RPMI7951 (cell line): ENCODE measurements at places on chromosomes 7 and 10. TPM values are rescaled to one million over a fixed set of nuclear protein-coding genes. Genes with fewer than 3 reads are reported as not detected.

DNA sequence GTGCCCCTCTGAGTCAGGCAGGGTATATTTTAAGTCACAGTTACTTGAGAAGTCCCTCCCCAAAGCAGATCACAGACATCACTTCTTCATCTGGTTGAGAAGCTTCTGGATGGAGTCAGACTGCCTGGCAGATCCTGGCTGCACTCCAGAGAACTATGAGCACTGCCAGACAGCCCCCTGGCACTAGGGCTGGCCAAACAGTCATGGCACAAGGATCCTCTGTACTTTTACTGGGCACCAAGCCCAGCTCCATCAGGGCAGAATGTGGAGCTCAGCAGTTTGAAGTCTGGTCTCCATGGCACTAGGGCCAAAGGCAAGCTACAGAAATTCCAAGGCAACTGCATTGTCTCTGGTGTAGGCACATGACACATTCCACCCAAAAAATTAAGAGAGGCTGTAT lies 162.1 kb downstream of the NRG3 start:
- no peak for DNase-seq

DNA sequence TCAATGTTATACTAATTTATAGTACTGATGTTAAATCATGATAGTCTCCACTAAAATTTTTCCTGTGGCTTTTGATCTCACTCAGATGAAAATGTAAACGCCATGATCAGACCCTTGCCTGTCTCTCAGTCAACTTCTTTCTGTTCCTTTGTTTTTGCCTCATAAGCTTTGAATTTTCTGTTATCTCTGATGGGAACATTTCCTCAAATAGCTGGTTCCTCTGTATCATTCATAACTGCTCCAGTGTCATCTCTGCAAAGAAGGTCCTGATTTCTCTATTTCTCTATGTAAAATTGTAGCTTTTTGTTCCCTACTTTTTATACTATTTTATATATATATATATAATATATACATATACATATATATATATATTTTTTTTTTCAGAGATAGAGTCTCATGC lies 67.5 kb downstream of the GPR141 start:
- DNase-seq: no peak

- no peak for DNase-seq
Observed at GRCh38 chr10:71701496-71702132, 18.0 kb downstream of the C10orf105 start.

GRCh38 chr10:102814453-102814871 lies 22.8 kb downstream of the CYP17A1 start:
- DNase-seq: peak; percentile 62

DNA sequence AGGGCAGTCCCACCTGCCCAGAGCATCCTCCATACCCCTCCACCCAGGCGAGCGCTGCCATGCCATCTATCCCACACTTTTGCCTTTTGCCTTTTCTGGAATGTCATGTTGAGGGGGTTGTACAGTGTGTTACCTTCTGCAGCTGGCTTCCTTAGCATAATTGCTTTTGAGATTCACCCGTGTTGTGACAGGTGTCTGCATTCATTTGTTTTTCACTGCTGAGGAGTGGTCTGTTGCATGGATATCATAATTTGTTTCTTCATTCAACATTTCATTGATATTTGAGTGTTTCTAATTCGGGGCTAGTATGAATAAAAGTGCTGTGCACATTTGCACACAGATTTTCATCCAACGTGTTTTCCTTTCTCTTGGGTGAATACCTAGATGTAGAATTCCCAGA lies 353.9 kb downstream of the PAXIP1 start:
- no peak for DNase-seq

GHRHR gene
- total RNA-seq: not detected in 2 replicates

PROSER2 gene
- total RNA-seq: 0.84 and 1.6 TPM in 2 replicates

GRCh38 chr7:151075662-151075971 lies 5.0 kb downstream of the FASTK start:
- no peak for DNase-seq

METTL2B gene
- 29.2 and 30.8 TPM in 2 replicates for total RNA-seq

DNA sequence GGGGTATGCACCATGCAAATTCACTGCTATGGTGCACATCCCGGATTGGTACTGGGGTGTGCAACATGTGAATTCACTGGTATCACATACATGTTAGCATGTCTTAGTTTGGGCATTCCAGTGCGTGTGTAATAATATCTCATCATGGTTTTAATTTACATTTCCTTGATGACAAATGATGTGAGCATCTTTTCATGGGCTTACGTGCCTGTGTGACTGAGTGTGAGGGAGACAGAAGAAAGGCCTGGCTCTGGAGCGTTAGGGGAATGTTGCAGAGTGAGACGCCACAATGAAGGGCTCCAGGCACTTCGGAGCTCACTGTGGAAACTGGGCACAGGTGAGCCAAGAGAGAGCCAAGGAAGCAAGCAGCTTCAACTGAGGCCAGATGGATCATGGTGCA lies 162.6 kb downstream of the UBE2H start:
- DNase-seq: no peak

DNA sequence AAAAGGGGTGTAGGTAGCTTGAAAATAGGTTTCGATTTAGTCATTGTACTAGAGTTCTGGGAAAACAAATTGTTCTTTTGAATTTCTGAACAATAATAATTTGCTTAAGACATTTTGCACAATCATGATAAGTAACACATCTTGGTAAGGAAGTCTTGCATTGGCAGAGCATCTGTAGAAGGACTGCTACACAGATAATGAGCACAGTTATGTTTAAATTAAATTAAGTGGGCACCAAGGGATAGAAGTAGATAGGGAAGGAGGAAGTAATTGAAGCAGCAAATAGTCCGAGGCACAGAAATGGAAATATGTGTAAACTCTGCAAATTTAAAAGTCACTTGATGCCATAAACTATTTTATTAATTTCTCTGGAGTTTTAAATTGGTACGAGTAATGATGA lies 122.4 kb downstream of the CHN2 start:
- no peak for DNase-seq

DNA sequence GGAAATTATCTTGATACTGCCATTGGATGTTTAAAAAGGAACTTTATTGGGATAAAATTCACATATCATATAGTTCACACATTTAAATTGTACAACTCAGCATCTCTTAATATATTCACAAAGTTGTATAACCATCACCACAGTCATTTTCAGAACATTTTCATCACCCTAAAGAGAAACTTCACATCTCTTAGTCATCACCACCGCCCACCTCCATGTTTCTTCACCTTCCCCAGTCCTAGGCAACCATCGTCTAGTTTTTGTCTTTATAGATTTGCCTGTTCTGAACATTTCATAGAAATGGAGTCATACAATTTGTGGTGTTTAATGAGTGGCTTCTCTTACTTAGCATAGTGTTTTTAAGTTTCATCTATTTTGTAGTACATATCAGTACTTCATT lies 96.6 kb downstream of the ANKRD30A start:
- no peak for DNase-seq

DNA sequence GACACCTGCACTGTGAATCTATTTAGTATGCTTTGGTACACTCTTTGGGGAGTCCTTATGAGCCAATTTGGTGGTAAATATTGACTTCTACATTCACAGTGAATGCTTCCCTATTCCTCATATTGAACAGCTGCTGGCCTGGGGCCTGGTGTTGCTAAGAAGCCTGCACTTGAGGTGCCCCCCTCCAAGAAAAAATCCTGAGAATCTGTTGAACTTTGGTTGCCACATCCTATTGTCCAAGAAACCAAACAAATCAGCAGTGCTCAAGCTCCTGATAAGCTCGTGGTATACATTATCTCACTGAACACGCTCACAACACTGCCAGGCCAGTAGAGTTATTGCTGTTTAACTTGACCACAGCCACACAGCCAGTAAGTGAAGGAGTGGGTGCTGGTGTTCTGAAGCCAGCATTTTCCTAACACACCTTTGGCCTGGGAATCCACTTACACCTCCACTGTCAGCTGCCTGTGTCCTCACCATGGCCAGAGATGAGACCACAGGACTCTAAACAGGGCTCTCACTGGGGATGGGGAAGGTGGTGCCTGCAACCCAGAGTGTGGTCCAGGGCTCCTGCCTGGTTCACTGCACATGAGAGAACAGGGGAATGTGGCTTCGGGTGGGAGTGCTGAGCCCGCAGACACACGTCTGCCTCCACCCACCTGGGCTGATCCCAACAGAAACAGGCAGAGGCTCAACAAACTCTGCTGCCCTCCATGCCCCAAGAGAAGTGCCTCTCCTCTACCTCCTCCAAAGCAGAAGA lies 6.7 kb downstream of the DDC start:
- DNase-seq: no peak

DYNC1I1 gene
- 2.0 and 2.5 TPM in 2 replicates for total RNA-seq

GRCh38 chr10:131982796-131983195 lies 1.1 kb upstream of the BNIP3 start:
- DNase-seq: no peak

GRCh38 chr10:128064970-128065580 lies 61.1 kb downstream of the MKI67 start:
- DNase-seq: no peak

- no peak for DNase-seq
Observed at GRCh38 chr10:48535416-48536155, 69.3 kb downstream of the ARHGAP22 start.

DNA sequence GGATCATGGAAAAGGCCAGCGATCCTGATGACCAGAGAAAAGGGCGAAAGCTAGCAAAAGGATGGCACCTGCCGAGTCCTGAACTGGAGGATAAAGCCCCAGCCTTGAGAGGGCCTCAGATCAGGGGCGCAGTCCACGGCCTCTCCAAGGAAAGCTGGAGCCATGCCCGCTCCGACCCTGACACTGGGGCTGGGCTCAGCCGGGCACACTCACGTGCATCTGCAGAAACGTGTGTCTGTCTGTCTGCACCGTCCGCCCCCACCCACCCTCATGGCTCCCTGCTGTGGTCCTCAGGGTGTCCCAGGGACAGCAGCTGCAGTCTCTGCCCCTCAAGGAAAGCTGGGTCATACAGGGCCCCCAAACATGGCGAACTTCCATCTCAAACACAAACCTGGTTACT lies 200.5 kb downstream of the TCERG1L start:
- DNase-seq: no peak

DNA sequence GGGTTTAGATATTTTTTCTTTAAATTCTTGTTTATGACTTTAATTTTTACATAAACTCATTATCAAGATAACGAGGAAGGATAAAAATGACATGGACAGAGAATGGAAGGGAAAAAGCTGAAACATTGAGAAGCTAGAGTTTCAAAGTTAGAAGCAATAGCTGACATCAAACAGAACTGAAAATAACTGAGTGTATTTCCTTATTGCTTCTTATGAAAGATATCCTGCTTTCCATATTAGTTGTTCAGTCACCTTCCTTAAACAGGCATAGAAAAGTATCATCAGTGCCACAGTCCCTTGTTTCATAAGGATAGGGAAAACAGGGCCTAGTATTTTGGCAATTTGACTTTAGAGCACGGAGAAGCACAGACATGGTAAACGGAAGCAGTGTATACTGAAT lies 460.5 kb upstream of the GHITM start:
- no peak for DNase-seq

GRCh38 chr10:76811430-76811829 lies 826.2 kb downstream of the KCNMA1 start:
- DNase-seq: no peak

ZPBP gene
- total RNA-seq: not detected in 2 replicates

- DNase-seq: no peak
Observed at GRCh38 chr10:14195433-14195832, 135.3 kb downstream of the FRMD4A start.

- DNase-seq: no peak
Observed at GRCh38 chr7:2139004-2139699, 93.6 kb downstream of the MAD1L1 start.

DNA sequence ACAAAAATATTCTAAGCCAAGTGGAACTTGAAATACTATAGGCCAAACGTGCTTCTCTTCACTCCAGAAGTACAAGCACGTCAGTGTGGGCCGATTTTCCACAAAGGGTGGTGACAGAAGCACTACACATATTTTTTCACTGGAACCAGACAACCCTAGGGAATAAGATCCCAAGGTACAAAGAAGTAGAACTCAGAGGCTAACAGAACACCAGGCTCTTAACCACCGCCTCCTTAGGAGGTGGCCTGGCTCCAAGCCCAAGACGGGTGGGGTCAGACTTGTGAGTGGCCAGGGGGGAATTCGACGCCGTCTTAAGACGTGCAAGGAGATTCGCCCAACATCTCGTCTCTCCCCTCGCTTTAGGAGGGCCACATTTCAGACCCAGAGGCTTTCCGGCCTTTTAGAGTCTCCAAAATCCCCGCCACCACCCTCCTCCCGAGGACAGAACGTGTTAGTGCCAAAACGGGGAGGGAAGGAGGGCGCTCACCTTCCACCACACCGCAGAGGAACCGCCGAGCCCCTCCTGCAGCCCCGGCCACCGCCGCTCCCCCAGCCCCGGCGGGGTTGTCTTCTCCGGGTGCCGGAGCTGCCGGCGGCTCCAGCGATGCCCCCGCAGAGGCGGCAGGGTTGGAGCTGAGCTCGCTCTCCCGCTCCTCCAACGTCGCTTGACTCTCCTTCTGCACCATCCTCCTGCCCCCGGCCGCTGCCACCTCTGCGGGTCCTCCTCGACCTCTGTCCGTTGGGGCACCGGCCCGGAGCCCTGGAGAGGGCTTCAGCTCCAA lies 716 bp downstream of the OGA start:
- DNase-seq: peak; percentile 86

DNA sequence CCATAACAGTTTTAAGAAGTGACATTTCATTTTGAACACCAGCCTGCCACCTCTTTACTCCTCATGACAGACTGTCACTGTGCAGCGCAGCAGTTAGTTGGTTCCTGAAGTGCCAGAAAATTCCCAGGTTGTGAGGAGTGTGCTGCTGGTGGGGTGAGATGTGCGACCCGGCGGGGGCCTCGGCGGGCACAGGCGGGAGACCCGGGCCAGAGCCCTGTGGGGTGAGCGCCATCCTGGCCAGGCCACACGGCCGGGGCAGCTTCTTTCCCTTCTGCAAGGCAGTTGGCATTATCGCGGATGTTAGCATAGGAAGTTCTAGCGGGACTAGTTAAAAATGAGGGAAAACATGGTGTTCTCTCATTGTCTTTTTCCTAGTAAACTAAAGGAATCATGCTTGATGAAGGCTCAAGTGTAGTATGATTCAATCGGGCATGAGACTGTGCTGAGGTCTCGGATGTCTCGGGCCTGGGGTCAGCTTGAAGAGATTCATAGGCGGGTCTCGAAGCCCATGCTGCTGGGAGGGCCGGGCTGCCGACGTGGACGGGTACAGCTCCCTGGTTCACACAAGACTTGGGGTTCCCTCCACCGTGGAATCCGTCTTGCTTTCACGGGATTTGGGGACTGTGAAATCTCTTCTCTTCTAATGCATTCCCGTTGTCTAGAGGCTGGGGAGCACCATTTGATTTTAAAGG lies 56.1 kb downstream of the MGMT start:
- DNase-seq: no peak

EDRF1 gene
- 15.9 and 17.9 TPM in 2 replicates for total RNA-seq

GPR15LG gene
- not detected in 2 replicates for total RNA-seq
